ENCODE measurements at places on chromosomes 12 and 14.
A peak's percentile ranks its signal among the peaks of the same experiment; 100 is the strongest.

GRCh38 chr12:12366701-12367481 is 10.0 kb downstream of the BORCS5 start:
- no peak for DNase-seq

DNA sequence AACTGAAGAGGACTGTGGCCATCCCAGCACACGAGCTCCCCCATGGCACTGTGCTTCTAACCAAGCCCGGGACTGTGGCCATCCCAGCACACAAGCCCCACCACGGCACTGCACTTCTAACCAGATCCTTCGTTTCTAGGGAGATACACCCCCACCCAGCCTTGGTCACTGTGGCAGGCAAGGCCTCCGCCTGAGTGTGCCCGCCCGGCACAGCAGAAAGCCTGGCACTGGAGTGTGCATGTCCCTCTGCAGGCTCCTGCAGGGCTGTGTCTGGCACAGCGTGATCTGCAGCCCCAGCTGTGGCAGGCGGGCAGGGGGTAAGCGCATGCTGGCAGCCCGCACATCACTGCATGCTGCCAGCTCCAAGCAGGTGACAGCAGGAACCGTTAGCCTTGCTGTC is 49.8 kb downstream of the CCDC85C start:
- no peak for DNase-seq

DNA sequence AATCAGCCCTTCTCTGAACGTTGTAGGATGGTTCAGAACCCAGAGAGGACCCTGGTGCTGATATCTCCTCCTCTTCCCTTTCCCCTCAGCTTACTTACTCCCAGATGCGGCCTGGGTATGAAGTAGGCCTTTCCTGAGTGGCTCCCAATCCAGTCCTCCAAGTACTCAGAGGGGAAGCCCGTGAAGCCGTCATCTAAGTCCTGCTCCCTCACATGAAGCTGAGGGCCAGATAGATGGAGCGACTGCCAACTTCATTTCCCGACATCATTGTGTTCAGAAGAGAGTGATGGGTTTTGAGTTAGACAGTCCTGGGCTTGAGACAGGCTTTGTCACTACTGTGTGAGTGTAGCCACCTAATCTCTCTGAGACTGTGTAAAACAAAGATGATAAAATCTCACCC is 2.7 kb downstream of the APOLD1 start:
- DNase-seq, result no peak

DNA sequence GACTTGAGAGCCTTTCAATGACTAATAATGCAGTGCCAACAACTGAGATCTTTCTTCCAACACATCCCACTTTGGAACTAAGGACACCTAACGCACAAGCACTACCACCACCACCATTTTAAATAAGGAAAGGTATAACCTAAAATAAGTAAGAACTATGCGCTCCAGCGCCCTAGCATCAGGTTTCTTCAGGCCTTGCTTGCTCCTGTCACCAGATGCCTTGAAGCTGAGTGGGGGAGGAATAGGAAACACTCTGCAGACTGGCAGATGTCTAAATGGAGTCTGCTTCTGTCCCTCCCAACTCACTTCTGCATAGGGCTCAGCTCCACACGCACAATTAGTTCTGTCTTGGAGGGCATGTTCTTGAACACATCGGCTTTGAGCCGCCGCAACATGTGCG is 15.1 kb downstream of the CHD4 start:
- DNase-seq, result no peak

DNA sequence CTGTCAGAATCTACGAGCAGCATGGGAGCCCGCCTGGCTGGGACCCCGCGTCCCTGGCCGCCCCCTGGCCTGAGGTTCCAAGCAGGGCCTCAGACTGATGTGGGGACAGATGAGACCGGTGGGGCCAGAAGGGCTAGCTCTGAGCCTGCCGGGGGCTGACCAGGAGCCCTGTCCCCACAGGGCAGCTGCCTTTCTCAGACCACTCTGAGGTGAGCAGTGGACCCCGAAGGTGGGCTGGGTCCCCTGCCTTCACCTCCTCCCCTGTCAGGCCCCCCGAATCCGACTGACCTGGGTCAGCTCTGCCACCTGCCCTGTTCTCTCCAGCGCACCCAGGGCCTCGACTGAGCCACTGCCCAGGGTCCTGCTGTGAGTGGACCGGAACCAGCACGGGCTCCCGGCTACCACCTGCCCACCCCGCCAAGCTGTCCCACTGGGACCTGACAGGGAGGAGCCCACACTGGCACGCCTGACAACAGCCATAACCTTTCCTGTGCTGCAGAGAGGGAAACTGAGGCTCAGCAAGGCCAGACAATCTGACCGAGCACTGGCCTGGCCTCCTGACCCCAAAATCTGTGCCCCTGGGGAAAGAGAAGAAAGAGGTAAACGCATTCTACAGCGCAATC is 29.7 kb upstream of the TMEM179 start:
- no peak for DNase-seq

DNA sequence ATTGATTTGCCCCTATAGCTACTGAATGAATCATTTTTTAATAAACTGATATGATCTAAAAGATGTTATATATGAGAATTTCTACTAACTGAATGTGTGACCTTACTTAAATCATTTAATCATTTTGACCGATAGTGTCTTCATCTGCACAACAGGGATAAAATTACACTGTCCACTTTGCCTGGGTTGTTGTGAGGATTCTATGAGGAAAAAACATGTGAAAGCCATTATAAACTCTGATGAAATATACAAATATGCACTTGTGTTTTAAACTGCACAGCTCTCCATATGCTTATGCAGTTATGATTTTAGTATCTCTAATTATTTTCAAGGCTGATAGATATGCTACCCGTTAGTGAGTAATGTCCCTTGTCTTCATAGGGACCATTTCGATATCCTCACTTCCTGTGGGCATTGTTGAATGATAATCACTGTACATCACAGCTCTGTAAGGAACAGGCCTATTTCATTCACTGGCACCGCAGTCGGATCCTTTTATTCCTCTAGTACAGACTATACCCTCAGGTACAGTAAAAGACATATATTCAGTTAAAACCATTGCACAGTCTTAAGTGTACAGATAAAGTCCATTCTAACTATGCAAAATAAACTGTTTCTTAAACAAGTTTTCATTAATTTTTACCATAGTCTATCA is 88.7 kb upstream of the RAP1B start:
- peak; percentile 30 for DNase-seq

DNA sequence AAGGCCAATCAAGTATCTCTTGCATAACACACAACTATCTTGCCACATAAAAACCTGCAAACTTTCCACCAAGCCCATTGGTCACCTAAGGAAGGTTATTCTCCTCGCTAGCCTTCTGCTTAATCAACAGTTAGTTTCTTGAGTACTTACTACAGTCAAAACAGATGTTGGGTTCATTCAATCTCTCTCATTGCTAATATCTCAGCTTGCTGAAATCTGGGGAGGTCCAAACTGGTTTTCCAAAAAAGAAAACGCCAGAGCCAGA is 74.6 kb downstream of the TTC7B start:
- no peak for DNase-seq

DNA sequence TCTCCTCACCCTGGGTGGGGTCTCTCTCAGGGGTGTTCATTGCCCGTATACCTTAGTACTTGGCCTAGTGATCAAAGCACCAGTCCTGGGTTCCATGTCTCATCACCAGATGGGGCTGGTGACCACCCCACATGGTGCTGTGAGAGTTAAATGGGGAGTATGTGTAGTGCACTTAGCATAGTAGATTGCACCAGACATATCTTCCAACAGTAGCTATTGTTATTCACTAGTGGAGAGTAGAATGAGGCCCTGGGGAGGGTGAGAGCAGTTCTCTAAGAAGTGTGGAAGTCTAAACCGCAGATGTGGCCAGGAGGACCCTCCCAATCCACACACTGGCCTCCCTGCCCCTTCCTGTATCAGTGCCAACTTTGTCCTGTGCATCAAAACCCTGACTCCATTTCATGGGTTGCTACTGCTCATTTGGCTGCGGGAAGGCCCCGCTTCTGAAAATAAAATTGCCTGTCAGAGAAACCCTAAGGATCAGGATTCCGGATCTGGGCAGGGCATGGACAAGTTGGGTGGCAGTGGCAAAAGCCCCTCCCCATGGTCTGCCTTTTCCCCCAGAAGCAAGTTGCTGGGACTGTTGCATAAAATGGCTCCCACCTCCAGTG is 4.4 kb downstream of the CD9 start:
- DNase-seq, result no peak

DNA sequence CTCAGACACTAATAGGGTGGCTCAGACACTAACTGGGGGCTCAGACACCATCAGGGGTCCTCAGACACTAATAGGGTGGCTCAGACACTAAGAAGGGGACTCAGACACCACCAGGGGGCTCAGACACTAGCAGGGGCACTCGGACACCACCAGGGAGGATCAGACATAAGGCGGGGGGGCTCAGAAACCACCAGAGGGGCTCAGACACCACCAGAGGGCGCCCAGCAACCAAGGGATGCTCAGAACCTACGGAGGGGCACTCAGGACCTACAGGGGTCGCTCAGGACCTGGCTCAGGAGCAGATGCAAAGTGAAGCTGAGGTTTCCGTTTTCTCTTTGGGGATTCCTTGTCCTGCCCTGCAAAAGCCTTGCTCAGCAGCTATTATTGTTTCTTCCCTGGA is 448.5 kb downstream of the TMEM121 start:
- no peak for DNase-seq

- DNase-seq, result no peak
These were observed 148.6 kb downstream of the ASCL1 start for GRCh38 chr12:103105971-103106597.

GRCh38 chr12:91272461-91273063 is 89.9 kb upstream of the DCN start:
- DNase-seq, result no peak

DNA sequence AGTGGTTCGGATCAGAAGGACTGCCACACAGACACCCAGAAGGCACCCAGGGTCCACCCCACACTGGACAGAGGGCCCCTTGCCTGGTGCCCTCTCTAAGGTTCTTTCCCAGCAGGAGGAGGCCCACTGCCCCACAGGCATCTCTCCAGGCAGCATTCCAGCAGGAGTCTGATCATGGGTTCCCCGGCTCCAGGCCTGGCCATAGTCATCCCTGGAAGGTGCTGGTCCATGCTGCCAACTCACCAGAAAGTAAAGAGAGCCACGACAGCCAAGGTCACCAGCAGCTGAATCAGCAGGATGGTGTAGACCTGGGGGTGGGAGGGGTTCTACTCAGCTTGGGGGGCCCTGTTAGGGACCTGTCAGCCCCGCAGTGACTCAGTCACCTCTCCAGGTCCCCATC is 6.4 kb downstream of the FAIM2 start:
- no peak for DNase-seq

DNA sequence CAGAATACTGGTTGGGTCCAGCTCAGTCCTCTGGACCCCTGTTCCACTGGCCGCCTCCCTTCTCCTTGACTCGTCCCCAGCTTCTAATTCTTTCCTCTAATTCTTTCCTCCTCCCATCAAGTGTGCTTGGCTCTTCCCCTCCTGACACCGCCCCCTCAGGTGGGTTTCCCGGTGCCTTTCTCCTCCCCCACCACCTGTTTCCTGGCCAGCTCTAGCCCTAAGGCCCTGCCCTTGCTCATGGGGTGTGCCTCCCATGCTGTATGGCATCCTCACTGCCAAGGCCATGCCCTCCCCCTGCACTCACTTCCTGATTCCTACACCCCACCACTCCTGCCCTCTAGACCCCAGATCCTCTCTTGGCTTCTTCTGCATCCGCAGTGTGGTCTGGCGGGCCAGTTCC is 12.1 kb upstream of the EML1 start:
- DNase-seq, result no peak

GRCh38 chr14:103384450-103385151 is 614 bp upstream of the MARK3 start:
- DNase-seq, result no peak

- no peak for DNase-seq
These were observed 130.8 kb downstream of the PRKD1 start for GRCh38 chr14:29796853-29797252.

DNA sequence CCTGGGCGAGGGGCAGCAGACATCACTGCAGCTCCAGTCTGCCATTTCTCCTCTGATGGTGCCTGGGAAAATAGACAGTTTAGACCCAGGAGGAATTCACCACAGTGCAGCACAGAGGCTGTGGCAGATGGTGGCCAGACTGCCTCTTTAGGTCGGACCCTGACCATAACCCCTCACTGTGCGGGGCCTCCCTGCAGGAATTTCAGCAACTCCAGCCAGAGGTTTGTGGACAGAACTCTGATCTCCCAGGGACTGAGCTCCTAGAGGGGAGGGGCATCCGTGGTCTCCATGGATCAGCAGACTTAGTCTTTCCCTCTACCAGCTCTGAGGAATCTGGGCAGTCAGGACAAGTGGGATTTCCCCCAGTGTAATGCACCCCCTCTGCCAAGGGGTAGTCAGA is 106.5 kb downstream of the ZC3H14 start:
- DNase-seq, result no peak

- peak; percentile 75 for DNase-seq
These were observed 3.5 kb downstream of the AICDA start for GRCh38 chr12:8609061-8609570.

DNA sequence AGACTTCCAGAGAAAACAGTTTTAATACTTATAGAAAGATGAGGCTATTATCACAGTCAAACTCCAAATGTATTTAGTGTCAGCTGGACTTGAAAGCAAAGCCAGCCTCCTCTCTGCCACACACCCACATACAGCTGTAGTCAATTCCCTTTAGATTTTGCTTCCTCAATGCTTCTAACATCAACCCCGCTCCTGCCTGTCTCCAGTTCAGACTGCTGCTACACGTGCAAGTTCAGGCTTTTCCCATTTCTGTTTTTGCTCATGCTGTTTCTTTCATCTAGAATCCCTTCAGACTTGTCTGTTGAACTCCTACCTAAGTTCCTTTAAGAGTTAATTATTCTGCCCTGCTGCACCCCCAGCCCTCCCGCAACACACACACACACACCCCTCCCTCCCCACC is 380.0 kb downstream of the KCNH5 start:
- no peak for DNase-seq

- peak; percentile 65 for DNase-seq
These were observed 144.1 kb upstream of the BTG1 start for GRCh38 chr12:92289629-92290349.

GRCh38 chr12:66941150-66941549 is 262.3 kb upstream of the GRIP1 start:
- no peak for DNase-seq

DNA sequence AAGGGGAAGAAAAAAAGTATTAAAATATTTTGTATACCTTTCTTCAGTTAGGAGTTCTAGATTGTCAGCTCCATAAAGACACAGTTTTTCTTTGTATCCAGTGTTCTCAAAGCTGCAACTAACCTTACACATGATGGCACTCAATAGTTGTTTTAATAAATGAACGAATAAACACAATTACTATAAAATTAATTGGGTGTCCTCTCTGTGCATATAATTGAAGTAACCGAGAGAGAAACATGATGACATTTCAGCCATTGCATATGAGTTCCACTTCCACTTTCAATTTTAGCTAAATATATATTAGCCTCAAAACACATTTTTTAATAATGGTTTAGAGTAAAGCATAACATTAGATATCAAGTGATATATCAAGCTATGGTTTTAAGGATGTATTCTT is 671.2 kb downstream of the LRFN5 start:
- no peak for DNase-seq

- no peak for DNase-seq
These were observed 5.1 kb downstream of the TESC start for GRCh38 chr12:117093918-117094630.

- no peak for DNase-seq
These were observed 115.8 kb downstream of the ETNK1 start for GRCh38 chr12:22740656-22741355.

GRCh38 chr12:104742551-104743201 is 215.4 kb downstream of the SLC41A2 start:
- DNase-seq, result no peak
